ENCODE measurements at places on chromosomes 13 and 19. TPM values are rescaled to one million over a fixed set of nuclear protein-coding genes. Genes with fewer than 3 reads are reported as not detected.

DNA sequence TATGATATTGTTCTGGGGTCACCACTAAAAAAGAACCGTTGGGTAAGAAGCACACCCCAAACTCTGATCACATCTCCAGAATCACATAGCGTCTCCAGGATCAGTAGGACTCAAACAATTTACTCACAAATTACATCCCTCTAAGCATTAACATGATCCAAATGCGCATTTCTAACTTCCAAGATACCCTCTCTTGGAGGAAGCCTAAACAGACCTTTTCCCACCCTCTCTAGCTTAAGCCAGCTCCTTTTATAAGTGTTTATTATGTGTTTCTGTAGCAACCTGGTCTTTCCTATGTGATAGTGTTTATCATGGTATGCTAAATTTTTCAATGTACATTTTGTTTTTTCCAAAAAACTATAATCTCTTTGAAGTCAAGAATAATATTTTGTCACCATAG lies 1846.5 kb downstream of the OLFM4 start:
- no peak overlapping the region for H3K27ac ChIP-seq
- H3K27me3 ChIP-seq = no peaks in the 10 kb centered on the region
- H3K36me3 ChIP-seq = no peaks in the 10 kb centered on the region
- H3K4me3 ChIP-seq = no peak overlapping the region
- H3K4me1 ChIP-seq = no peaks in the 10 kb centered on the region

- H3K4me1 ChIP-seq = peaks cover 1% of the 10 kb centered on the region
- H3K27ac ChIP-seq = no peak overlapping the region
- no peaks in the 10 kb centered on the region for H3K36me3 ChIP-seq
- H3K4me3 ChIP-seq = no peak overlapping the region
- H3K27me3 ChIP-seq = no peaks in the 10 kb centered on the region
These were observed 214.6 kb upstream of the HTR2A start for GRCh38 chr13:47111499-47111898.

DNA sequence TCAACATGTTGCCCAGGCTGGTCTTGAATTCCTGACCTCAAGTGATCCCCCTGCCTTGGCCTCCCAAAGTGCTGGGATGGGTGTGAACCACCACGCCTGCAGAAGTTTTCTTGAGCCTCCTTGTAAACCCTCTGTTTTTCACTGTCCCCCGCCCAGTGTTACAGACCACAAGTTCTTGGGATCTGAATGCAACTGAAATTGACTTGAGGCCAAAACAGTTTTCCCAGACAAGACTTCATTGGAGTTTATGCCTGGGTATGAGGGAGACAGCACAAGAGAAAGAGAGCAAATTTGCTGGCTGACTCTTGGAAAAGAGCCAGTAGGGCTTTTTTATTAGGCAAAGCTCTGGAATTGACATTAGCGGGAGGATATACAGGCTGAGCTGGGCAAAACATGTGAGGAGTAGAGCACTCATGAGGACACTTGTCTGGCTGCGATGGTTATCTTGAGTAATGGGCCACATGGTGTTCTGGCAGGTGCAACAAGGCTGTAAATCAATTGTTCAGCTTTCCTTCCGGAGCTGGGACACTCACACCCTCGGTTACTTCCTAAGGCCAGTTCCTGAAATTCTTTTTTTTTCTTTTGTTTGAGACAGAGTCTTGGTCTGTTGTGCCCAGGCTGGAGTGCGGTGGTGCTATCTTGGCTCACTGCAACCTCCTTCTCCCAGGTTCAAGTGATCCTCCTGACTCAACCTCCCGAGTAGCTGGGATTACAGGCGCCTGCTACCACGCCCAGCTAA lies 12.7 kb upstream of the HNRNPL start:
- no peak overlapping the region for H3K4me3 ChIP-seq
- DNase-seq = no peak
- no peaks in the 10 kb centered on the region for H3K27me3 ChIP-seq
- H3K36me3 ChIP-seq = no peaks in the 10 kb centered on the region

GRCh38 chr13:102781591-102781990 lies 8.0 kb upstream of the TEX30 start:
- no peaks in the 10 kb centered on the region for H3K4me1 ChIP-seq
- no peaks in the 10 kb centered on the region for H3K27me3 ChIP-seq
- no peak overlapping the region for H3K27ac ChIP-seq
- no peak for DNase-seq

DNA sequence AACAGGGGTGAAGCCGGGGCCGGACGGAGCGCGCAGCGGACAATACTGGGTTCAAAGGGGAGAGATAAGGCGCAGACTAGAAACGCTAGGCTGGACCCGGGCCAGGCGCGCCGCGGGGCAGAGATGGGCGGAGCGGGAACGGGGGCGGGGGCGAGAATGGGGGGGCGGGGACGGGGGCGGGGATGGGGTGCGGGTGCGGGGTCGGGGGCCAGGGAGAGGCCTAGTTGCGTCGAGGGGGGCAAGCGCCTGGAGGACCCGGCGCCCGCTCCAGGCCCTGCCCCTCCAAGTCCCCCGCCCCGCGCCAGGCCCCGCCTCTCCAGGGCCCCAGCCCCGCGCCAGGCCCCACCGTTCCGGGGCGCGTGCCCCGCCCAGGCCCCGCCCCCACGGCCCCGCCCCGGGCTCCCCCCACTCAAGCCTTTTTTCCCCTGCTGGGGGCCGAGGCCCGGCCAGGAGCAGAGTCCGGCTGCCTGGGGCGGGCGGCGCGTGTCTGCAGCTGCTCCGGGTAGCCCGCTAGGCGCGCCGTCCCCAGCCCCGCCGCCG lies at the start of gene CERS4:
TSS of gene CERS4 (plus strand) at position 449 of the 540 bp plus-strand sequence. CDS start 41,707 bp downstream, outside the sequence.
- peak within 1 kb of the TSS; percentile 65 for H3K4me3 ChIP-seq
- DNase-seq = peak; percentile 20
- H3K4me1 ChIP-seq = peaks cover 4% of the 10 kb centered on the region
- H3K36me3 ChIP-seq = no peaks in the 10 kb centered on the region

SIPA1L3 gene
- 8.3 TPM for total RNA-seq

- peak overlapping the region; percentile 11 for H3K27ac ChIP-seq
- H3K27me3 ChIP-seq = peaks cover 8% of the 10 kb centered on the region
- H3K4me3 ChIP-seq = peak overlapping the region; percentile 68
- no peaks in the 10 kb centered on the region for H3K4me1 ChIP-seq
- H3K36me3 ChIP-seq = no peaks in the 10 kb centered on the region
- DNase-seq = no peak
These were observed 714 bp downstream of the NDFIP2 start for GRCh38 chr13:79481685-79482052.

DNA sequence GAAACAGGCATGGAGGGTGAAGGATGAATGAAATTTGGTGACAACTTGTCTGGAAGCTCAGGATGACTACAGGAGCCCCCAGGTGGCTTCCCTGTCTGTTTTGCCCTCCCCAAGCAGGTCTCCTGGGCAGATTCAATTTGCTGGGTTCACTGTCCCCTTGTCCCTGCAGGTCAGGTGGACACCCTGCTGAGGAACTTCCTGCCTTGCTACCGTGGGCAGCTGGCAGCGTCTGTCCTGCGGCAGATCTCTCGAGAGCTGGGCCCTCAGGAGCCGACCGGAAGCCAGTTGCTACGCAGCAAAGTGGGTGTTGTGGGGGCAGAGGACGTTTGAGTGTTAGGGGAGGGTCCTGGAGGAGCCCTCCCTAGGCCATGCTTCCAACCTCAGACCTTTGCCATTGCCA lies 19.1 kb downstream of the PGLS start:
- DNase-seq = no peak
- H3K4me1 ChIP-seq = peaks cover 2% of the 10 kb centered on the region
- H3K27me3 ChIP-seq = peaks cover 6% of the 10 kb centered on the region
- H3K27ac ChIP-seq = no peak overlapping the region

DNA sequence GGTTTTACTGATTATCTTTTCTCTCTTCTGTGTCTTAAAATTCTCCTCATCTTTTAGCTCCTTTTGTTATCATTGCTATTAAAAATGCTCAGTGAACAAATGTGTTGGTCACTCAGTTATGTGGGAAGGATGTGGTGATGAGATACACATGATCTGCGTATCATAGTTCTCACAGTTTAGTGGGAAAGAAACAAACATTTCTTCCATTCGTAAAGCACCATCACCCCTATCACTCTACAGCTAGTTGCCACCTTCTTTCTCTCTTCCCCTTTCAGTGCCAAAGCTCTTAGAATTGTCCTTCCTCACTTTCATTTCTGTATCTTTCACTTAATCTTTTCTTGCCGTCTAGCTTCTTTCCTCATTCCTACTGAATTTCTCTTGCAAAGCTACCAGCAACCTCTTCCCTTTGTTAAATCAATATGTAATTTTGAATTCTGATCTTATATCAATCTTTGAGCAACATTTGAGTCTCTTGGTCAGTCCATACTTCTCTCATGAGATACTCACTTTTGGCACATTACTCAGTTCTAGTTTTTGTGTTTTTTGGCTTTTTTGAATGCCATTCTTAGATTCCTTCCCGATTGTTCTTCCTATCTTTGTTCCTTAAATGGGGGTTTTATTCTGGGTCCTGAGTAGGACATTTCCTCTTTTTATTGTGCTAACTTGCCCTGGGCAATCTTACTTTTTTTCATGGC lies 122.3 kb downstream of the PCCA start:
- peaks cover 17% of the 10 kb centered on the region for H3K4me1 ChIP-seq
- no peak overlapping the region for H3K27ac ChIP-seq
- H3K36me3 ChIP-seq = no peaks in the 10 kb centered on the region
- peak; percentile 23 for DNase-seq
- no peak overlapping the region for H3K4me3 ChIP-seq

DIAPH3 gene
- 16.1 TPM for total RNA-seq

TRPC4 gene
- 5.3 TPM for total RNA-seq

- no peaks in the 10 kb centered on the region for H3K27me3 ChIP-seq
- no peak for DNase-seq
- H3K4me3 ChIP-seq = no peak overlapping the region
- H3K36me3 ChIP-seq = peaks cover 63% of the 10 kb centered on the region
These were observed 31.7 kb downstream of the GAS6 start for GRCh38 chr13:113832205-113832604.

GRCh38 chr19:5693195-5694166 lies 3.4 kb downstream of the RPL36 start:
- DNase-seq = no peak
- H3K27me3 ChIP-seq = no peaks in the 10 kb centered on the region
- H3K4me3 ChIP-seq = no peak overlapping the region
- peaks cover 68% of the 10 kb centered on the region for H3K36me3 ChIP-seq

Data from IMR-90 (cell line).